ENCODE measurements at places on chromosomes 2 and 18.
A peak's percentile ranks its signal among the peaks of the same experiment; 100 is the strongest.

- DNase-seq = no peak
These were observed 1200.5 kb upstream of the FAM98A start for GRCh38 chr2:34799556-34799955.

DNA sequence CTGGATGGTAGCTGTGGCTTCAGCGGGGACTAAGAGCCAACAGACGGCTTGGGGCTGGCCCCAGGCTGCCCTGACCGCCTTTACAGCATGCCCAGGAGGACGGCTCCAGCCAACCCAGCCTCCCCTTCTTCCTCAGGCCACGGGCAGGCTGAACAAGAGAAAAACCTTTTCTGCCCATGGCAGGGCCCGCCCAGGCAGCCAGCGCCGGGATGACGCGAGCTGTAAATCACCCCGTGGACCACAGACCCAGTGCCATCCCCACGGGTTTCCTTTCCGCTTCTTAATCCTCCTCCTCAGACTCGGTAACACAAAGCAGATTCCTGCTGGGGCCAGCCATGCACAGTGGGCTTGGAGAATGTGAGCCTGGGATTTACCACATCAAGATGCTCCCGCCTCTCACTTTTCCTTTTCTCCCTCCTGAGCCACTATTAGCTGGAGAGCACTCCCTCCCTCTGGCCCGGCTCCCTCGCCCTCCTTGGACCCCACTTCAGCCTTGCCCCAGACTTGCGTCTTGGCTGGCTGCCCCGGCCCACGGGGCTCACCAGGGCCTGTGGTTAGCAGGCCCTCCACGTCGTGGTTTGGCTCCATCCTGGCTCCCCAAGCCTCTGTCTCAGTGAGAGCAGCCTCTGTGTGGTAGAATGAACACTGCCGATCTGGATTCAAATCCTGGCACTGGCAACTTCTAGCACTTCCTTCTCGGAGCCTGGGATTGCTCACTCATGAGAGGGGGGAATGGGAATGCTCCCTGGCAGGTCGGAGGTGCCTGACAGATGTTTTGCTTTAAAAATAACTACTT lies 31.4 kb downstream of the ATOH8 start:
- DNase-seq = no peak

DNA sequence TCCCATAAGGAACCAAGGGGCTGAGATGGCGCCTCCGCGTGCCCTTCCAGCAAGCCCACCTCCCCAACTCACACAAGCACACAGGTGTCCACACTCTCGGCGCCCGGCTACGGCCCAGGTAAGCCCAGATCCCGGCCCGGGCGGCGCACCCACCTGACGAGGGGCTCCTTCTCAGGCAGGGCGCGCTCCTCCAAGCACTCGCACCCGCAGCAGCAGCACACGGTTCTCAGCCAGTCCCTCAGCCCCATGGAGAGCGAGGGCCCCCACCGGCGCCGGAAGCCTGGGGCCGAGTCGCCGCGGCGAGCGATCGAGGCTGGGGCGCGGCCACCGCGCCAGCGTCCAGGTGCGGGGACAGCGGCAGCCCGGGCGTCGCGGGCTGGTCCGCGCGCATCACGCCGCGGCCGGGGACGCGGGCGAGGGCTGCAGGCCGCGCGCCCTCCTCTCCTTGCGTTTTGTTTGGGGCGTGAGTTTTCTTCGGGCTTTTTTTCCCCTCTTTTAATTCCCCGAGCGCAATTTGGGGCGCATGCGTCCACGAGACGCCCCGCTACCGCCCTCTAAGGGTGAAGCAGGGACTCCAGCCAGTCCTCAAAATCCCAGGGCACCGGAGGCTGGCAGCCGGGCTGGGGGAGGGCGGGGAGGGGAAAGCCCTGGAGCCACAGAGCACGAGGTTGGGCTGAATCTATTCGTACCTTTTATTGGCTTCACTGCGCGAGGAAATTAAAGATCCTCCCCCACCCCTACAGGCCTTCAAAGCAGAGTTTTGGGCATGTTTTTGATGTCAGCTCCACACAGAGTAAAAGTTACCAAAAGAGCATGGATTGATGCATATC lies at the start of gene MREG:
Gene MREG, minus strand, starts transcription at position 472 of the 830 bp plus-strand sequence. Its CDS starts 224 bp downstream, at position 248.
- peak; percentile 86 for DNase-seq

DNA sequence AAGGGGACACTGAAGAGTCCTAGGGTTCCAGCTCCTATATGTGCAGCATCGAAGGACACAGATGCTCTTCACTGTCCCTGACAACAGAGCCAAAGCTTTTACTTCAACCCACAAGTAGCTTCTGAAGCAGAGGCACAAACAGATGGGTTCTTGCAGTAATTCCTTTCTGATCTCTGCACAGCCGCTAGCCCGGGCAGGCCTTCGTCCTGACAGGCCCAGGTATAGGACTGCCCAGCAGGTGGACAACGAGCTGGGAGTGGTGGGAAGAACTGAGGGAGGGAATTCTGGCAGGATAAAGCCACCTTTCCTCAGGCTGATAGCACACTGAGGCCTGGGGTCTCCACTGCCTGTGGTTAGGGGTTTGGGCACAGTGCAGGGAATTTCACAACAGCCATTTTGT lies 94.8 kb downstream of the RHOB start:
- no peak for DNase-seq

- DNase-seq = no peak
These were observed 526.2 kb upstream of the TNP1 start for GRCh38 chr2:217386041-217386440.

GRCh38 chr18:31686986-31687928 lies 2.9 kb upstream of the B4GALT6 start:
- no peak for DNase-seq

- no peak for DNase-seq
These were observed 2.7 kb downstream of the TNS1 start for GRCh38 chr2:218000136-218000535.

GRCh38 chr2:181953881-181954537 lies 31.6 kb upstream of the PPP1R1C start:
- peak; percentile 62 for DNase-seq

- no peak for DNase-seq
These were observed 21.8 kb downstream of the LPIN2 start for GRCh38 chr18:2990956-2991640.

DNA sequence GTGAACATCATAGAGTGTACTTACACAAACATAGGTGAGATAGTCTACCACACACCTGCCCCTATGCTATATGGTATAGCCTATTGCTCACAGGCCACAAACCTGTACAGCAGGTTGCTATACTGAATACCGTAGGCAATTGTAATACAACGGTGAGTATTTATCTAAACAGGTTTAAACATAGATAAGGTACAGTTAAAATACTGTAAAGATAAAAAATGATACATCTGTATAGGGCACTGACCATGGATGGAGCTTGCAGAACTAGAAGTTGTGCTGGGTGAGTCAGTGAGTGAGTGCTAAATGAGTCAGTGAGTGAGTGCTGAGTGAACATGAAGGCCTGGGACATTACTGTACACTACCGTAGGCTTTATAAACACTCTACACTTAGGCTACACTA lies 267.0 kb upstream of the HS6ST1 start:
- no peak for DNase-seq

- DNase-seq = no peak
These were observed 657 bp upstream of the BIN1 start for GRCh38 chr2:127107622-127107999.

DNA sequence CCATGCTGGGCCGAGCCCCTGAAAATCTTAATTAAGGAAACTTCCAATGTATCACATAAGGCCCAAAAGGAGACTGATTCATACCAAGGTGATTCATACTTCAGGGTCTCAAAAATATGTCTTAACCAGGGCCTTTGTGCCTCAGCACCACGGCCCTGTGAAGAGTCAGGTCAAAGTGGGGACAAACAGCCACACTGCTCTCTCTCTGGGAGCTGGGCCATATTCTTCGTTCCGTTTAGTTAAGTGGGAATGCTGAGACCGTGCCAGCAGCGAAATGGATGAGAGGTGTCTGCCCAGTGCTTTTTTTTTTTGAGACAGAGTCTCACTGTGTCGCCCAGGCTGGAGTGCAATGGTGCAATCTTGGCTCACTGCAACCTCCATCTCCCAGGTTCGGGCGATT lies 9.3 kb upstream of the PTMA start:
- DNase-seq = no peak

DNA sequence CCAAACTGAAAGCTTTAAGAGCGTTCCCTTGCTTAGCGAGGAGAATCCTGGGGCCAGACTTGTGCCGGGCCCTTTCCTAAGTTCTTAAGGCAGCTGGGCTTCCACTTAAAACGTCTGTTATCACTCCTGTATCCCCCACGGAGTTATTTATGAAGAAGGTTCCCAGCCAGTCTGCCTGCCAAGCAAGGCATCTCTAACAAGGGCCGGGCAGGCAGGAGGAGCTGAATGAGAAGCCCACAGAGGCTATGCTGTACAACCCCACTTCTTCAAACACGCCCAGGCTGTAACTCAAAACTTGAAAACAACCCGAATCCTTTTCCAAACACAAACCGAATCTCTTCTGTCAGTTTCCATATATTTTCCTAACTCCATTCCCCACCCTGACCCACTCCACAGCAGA lies 39.0 kb upstream of the ZFP36L2 start:
- no peak for DNase-seq

- no peak for DNase-seq
These were observed 25.7 kb upstream of the THOC1 start for GRCh38 chr18:293536-293935.

DNA sequence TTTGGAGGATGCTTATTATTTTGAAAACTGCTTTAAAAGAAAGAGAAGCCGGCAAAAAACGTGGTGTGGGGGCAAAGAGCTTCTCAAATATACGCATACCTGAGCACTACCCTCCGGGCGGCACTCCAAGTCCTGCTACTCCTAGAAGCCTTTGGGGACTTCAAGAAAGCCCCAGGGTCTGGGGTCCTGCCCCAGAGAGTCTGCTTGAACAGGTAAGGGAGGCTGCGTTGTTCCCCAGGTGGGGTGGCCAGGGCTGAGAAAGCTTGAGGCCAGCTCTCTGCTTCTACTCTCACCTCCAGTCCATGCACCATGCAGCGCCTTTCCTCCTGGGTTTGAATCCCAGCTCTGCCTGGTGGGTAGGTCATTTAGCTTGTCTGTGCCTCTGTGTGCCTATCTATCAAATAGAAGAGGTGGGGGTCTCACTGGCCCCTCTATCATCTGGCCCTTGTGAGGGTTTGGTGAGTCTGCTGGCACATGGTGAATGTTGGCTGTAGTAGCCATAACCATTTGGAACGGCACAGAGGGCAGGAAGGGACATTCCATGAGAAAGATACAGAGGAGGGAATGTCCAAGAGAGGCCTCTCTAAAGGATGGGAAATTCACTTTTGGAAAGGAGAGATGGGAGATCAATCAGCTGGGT lies 19.5 kb downstream of the MALL start:
- no peak for DNase-seq

DNA sequence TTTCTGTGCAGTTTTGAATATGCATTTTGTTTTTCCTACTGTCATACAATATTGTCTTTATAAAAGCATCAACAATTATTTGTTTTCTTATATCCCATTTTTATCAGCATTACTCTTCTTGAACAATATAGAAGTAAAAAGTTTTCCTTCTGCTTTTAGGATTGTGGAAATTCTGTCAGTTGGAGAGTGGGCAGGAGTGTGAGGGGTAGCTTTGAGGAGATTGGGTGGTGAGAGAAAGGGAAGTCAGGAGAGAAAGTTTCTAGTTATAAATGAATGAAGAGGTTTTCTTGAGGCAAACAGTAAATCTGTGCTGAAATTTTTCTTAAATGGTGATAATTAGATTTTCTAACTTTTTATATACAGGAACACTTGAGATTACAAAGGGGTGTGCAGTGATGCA lies 151.7 kb upstream of the NOSTRIN start:
- no peak for DNase-seq

DNA sequence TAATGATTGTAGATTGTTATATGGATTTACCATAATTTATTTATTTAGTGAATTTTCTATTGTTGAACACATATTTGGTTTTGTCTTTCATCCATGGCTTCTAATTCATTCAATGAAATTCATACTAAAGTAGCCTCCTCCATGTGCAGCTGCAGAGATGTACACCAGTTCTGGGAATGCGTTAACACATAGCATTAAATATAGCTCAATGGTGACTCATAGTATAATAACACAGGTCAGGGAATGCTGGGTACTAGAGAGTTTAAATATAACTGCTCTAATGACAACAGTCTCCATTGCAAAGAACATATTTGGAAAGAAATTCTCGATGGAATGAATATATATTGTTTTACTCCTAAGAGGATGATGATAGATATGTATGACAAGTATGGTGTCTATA lies 1190.2 kb upstream of the NRXN1 start:
- no peak for DNase-seq

DNA sequence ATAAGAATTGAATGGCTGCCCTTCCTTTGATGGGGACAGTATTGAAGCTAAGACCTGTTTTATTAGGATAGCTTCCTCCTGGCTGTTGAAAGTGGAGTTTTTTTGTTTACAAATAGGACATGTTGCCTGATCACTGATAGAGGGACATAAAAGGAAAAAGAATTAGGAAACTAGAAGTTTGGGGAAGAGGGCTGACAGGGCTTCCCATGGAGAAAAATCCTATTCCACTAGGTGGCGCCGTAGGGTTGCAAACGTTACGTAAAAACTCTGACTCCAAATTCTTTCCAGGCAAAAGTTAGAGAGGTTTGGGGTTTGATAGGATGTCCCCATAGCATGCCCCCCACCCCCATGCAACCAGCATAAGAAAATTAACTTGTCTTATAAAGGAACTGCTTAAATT lies 11.1 kb upstream of the RBFA start:
- DNase-seq = no peak

DNA sequence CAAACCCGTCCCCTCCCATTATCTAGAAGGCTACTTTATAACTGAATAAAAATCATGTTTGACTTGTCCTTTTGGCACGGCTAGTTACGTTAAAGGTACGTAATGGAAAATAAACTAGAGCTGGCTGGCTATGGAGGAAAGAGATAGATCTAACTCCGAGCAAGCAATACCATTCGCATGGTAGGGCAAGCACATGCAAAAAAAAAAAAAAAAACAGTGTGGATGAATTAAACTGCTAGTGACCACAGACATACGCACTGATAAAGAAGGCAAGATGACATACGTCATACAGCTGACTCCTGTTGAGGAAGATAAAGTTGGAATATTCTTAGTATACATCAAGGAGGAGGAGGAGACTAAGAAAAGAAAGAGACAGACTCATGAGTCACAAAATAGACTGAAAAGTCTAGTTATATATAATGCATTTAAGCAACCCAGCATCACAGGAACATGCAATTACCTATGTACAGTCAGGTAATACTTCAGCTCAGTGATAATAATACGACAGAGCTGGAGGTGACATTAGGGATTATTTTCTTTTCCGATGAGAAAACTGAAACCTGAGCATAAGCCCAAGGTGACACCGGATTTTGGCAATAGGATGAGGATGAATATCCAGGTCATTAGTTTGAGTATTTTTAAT lies 37.9 kb upstream of the NARS1 start:
- DNase-seq = no peak

GRCh38 chr2:85589982-85590791 lies 5.4 kb upstream of the RNF181 start:
- no peak for DNase-seq
